ENCODE measurements at places on chromosomes 7 and 10.
A peak's percentile ranks its signal among the peaks of the same experiment; 100 is the strongest.

- DNase-seq, result no peak
Measured at GRCh38 chr7:95686109-95686508, 86.2 kb upstream of the DYNC1I1 start.

GRCh38 chr10:118264838-118265470 is 77.2 kb downstream of the FAM204A start:
- no peak for DNase-seq

- DNase-seq, result no peak
Measured at GRCh38 chr10:76522547-76522946, 1091.1 kb downstream of the LRMDA start.

DNA sequence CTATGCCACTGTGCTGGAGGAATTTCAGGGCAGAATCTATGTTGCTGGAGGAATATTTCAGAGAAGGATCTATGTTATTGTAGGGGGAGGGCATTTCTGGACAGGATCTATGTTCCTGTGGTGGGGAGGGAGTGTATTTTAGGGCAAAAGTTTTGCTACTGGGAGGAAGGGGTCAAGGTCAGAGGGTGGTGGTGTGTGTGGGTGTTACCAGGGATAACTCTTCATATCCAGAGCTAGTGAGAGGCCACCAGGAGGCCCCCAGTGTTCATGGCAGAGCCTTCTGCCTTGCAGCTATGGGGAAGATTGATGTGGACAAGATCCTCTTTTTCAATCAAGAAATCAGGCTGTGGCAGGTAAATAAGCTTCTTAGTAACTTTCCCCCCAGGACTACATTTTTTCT is 2.0 kb upstream of the STRA8 start:
- peak; percentile 23 for DNase-seq

DNA sequence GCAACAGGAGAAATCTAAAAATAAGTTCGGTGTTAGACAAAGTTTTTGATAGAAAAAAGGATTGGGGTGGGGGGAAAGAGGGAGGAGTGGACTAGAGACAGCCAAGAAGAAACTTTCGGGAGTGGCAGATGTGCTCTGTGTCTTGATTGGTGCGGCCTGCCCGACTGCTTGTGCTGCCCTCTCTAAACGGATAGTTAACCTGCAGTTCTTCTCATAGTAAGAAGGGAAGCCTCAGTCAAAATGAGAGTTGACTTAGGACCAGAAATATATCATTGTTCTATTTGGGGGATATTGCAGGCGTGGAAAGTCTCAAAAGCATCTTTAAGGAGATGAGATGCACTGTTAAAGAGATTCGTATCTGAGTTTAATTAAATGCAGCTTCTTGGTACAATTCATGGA is 39.3 kb downstream of the UBE3C start:
- no peak for DNase-seq

- peak; percentile 72 for DNase-seq
Measured at GRCh38 chr7:149005427-149006344, 22.6 kb downstream of the PDIA4 start.

DNA sequence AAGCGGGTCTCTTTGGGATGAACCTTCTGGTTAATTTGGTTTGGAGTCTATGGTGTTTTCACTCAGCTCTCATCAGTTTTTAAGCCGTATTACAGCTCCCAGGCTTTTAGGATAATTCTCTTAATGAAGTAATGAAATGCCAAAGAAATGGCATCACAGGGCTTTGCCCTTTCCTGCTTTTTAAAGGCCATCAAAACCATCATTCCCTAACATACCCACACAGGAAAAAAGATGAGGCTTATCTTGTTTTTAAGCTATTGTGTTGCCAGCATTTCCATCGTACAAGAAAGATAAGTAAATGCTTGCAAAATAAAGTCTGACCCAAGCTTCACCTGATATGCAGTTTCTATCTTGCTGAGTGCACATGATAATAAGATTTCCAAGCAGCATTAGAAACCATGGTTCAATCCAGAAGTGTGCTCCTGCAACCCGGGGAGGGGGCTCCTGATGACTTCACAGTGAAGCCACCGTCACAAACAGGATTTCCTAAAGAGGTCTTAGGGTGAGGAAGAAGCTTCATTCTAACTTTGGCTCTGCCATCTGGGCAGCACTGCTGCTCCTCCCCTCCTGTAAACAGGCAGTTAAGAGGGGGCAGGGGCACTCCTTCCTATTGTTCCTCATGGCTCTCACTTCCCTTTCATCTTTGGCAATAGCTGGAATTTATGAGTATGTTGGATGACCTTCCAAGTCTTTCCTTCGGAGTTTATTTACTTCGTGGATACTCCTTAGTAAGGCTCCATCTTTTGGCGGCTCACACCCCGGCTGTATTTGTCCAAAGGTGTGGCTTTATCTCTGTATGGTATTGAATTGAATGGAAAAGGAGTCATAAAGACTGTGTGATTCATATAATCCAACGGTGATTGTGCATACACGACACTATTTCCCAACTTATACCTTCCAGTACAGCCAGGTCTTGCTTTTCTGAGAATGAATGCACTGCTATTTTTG is 55.2 kb upstream of the FAM133B start:
- no peak for DNase-seq

DNA sequence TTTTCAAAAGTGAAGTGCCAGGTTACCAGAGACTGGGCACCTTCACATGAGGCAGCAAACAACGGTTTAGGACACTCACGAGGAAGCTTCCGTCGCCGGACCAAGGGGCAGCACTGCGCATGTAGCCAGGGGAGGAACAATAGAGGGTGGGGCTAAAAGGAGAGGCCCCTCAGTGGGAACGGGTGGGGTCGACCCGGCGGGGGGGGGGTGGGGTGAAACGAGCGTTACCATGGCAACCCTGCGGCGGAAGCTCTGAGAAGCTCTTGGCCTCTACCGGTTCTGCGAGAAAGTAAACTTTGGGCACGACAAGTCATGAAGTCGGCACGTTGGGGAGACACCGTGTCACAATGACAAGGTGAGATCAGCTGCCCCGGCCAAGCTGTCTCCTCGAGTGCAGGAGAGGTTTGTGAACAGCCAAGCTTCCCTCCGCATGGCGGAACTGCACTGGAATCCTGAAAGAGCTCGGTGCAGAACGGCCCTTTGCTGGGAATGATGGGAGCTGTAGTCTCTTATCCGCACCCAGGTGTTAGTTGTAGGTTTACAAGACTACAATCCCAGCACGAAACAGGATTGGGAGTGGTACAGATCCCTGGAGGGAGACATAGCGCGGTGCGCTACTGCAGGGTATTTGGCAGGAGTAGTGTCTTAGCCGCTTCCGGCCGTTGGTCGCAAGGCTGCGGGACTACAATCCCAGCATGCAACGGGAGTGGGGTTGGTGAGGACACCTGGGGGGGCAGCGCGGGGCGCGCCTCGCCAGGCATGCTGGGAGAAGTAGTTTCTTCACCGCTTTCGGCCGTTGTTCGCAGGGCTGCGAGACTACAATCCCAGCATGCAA is 72.8 kb upstream of the ZNF722 start:
- peak; percentile 84 for DNase-seq
